Activated CD8-positive, alpha-beta memory T cell treated with anti-CD3 and anti-CD28 coated beads for 48 hours (primary cell): ENCODE measurements at places on chromosomes 7 and 10.

DNA sequence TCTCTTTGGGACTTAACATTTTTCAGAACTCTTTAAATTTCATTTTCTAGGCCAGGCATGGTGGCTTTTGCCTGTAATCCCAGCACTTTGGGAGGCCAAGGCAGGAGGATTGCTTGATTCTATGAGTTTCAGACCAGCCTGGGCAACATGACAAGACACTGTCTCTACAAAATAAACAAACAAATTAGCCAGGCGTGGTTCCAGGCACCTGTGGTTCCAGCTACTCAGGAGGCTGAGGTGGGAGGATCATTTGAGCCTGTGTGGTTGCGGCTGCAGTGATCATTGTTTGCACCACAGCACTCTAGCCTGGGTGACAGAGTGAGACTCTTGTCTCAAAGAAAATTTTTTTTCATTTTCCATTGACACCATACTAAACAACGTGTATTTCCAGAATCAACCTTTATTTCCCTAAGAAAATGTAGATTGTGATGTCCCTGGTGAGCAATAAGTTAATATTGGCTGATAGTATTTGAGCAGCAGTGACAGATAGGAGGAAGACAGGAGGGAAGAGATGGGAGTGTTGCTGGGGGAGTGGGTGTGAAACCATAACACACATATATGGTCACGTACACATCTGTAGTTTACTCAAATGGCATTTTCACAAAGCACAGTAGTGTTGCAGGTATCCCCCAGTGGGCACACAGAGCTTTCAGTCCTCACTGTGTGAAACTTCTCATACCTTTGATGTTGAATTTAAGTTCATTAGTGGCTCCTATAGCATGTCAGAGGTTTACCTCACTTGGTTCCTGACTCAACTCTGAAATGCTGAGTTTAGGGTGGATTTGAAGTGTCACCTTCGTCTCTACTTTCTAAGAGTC, 205.6 kb downstream of the AUTS2 start:
- no peak for DNase-seq

DNA sequence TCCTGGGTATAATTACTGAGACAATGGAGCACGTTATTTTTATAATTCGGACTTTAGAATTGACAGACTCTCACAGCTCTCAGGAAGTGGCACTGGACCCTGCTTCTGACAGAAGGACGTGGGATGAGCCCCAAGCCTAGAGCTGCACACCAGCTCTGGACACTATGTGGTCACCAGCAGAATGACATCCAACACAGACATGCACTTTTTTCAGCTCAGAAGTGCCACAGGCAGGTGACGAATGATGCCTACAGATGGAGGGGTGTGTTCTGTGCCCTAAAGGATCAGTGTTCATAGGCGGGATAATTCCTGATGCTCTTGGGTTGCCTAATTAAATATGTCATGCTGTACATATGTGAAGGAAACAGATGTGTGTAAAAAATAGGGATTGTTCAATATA, 87.9 kb downstream of the VIPR2 start:
- DNase-seq, result no peak

- DNase-seq, result no peak
These were observed 116.8 kb downstream of the ZFAND4 start for GRCh38 chr10:45555795-45556194.

DNA sequence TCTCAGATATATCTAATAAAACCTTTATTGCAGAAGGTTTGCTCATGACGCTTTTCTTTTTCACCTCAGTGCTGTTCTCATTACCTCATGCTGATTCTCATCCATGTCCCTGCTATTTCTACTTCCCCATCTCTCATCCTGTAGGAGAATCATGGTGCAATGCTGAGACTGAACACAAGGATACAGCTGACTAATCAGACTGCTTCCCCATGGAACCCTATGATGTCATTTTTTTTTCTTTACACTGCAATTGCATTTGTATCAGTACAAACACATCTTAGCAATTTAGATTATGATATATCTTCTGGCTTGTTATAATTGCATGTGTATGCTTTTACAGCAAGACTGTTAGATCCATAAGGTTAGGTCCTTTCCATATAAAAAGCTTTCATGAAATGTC, 93.7 kb downstream of the SEMA3A start:
- DNase-seq, result no peak

DNA sequence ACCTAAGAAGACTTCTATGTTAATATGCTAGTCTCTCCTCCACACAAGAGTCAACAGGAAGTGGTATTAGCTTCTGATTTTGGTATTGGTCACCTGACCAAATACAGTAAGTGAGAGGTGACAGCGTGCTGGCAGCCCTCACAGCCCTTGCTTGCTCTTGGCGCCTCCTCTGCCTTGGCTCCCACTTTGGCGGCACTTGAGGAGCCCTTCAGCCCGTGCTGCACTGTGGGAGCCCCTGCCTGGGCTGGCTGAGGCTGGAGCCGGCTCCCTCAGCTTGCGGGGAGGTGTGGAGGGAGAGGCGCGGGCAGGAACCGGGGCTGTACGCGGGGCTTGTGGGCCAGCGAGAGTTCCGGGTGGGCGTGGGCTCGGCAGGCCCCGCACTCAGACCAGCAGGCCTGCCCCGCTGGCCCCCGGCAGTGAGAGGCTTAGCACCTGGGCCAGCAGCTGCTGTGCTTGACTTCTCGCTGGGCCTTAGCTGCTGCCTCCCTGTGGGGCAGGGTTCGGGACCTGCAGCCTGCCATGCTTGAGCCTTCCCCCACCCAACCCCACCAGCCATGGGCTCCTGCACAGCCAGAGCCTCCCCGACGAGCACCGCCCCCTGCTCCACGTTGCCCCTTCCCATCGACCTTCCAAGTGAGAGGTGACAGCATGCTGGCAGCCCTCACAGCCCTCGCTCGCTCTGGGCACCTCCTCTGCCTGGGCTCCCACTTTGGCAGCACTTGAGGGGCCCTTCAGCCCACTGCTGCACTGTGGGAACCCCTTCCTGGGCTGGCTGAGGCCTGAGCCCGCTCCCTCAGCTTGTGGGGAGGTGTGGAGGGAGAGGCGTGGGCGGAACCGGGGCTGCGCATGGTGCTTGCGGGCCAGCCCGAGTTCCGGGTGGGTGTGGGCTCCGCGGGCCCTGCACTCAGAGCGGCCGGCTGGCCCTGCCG, 4.2 kb upstream of the ACSL5 start:
- no peak for DNase-seq

DNA sequence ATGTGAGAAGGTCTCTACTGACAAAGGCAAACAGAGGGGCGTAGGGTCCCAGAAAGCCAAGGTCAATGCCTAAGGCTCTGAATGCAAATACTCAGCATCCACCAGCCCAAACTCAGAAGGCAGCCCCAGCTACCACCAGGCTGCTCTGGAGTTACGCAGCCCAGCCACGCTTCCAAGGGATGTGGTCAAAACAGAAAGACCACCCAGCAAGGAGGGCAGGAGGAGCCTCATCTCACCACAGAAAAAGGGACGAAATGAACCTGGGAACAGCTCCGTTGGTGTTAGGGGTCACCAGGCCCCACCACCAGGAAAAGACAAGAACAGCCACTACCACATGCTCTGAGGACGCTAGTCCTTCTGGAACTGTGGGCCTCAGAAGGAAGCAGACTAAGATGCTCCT, 65.1 kb downstream of the CTBP2 start:
- DNase-seq, result no peak

DNA sequence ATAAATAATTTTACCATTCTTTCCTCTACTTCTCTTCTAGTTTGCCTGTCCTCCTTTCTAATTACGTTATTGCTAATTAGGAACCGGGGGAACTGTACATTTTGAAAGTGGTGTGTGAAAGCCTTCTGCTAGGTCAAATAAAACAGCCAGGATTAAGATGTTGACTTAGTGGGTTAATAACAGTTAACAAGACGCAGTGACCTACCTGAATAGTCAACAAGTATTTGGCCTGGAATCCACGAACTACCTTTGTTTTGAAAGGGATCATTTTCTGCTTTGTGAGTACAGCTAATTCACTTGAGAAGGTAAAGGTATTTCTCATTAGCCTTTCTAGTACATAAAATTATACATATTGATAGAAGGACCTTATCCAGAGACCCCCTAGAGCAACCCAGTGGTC, 139.9 kb downstream of the COL28A1 start:
- no peak for DNase-seq

DNA sequence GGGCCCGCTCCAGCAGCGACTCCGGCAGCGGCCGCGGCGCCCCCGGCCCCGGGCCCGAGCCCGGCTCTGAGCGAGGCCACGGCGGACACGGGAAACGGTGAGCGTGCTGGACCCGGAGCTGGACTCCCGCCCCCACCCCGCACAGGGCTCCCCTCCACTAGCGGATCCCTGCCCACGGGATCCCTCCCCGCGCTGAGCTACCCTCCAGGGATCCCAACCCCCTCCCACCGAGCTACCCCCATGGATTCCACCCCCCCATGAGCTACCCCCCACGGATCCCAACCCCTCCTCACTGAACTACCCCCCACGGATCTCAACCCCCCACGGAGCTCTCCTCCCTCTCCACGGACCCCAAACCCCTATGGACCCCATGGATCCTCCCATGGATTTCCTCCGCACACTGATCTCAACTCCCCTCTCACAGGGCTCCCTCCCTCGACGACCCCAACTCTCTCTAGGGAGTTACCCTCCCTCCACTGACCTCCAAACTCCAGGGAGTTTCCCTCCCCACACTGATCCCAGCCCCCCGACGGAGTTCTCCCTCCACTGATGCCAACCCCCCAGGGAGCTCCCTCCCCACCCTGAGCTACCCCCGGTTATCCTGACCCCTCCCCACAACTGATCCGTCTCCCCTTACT, 20.6 kb upstream of the HSPB1 start:
- no peak for DNase-seq

GRCh38 chr7:100437150-100438100, 1.1 kb upstream of the PPP1R35 start:
- DNase-seq, result no peak

- no peak for DNase-seq
These were observed 9.5 kb downstream of the SEPHS1 start for GRCh38 chr10:13338390-13339110.
